Peyer's patch (tissue), 4 donors: ENCODE measurements at places on chromosomes 13 and 19. TPM values are rescaled to one million over a fixed set of nuclear protein-coding genes. Genes with fewer than 3 reads are reported as not detected.

The VSTM1 gene
- total RNA-seq = not detected

The CYP4F3 gene
- 23.9 TPM for total RNA-seq

The AKT1S1 gene
- total RNA-seq = 30.5 TPM

The ZNF234 gene
- 13.4 TPM for total RNA-seq

The ICAM5 gene
- not detected for total RNA-seq

The STOML3 gene
- total RNA-seq = not detected

The CADM4 gene
- total RNA-seq = 0.80 TPM

GRCh38 chr13:24618011-24618955 is 61.9 kb upstream of the ATP12A start:
- no peak for DNase-seq

DNA sequence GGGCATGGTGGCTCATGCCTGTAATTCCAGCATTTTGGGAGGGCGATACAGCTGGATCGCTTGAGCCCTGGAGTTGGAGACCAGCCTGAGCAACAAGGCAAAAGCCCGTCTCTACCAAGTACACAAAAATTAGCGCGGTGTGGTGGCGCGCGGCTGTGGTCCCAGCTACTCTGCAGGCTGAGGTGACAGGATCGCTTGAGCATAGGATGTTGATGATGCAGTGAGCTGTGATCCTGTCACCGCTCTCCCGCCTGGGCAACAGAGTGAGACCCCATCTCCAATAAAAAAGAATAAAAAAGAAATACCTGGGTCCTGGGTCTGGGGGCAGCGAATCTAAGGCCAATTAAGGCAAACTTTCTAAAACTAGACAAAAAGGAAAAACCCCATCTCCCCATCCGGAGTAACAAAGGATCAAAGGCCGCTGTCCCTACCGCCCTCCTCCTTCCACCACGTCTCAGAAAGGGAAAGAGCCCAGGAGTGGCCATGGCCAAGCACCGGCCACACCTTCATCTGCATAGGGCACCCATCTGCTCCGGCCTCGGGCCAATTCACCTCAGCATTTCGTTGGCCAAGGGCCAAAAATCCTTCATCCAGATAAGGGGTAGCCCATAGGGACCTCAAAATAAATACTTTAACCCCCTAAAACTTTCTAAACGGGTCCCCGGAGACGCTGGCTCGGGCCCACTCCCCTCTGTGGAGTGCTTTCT is 851 bp downstream of the ZNF320 start:
- DNase-seq = no peak

DNA sequence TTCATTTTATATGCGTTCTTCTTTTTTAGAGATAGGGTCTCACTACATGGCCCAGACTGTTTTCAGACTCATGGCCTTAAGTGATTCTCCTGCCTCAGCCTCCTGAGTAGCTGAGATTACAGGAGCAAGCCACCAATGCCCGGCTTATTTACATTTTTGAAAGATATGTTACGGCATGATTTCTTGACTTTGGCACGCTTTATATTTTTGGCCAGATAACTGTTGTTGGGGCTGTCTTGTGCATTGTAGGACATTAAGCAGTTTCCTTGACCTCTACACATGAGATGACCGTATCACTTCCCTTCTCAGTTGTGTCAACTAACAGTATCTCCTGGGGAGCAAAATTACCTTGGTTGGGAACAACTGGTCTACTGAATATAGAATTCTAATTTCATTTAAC is 28.9 kb upstream of the CLDN10 start:
- DNase-seq = no peak

GRCh38 chr13:31038834-31039552 is 106.5 kb downstream of the TEX26 start:
- DNase-seq = no peak

GRCh38 chr19:32613008-32613407 is 32.0 kb downstream of the PDCD5 start:
- DNase-seq = no peak
